ENCODE measurements at places on chromosomes 2 and 18.

DNA sequence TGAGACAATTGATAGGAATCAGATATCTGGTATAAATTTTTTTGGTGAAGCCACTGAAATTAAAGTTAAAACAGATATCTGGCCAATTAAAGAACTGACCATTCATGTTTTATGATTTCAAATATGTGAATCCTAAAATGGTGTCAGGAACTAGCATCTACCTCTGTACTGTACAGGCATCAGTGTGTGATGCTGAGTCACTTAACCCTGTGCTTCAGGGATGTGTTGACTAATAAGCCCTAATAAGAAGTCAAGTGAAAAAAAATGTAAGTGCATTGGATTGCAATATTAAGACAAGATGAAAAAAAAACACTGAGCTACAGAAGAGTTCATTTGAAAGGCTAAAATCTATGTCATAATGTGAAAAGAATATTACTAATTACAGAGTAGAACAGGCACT lies 9.1 kb upstream of the UNC80 start:
- H3K27me3 ChIP-seq, result peaks cover 2% of the 10 kb centered on the region
- no peak for DNase-seq
- H3K4me1 ChIP-seq, result no peaks in the 10 kb centered on the region

DNA sequence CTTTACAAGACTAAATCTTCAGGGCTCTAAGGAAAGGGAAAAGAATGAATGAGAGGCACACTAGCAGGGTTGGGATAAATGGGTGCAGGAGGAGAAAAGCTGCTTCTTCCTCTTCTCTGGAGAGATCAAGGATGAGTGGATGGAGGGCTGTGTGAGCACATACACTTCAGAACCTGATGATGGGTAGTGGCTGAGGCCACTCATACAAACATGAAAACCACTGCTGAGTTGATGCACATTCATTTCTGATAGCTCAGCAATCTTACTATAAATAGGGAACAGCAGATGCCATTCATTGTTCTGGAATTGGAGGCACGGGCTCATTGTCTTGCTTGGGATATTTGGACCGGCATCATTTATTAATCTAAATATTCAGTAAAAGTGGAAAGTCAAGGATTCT lies 152.4 kb upstream of the KCTD1 start:
- no peak for DNase-seq
- H3K4me3 ChIP-seq, result no peak overlapping the region
- no peak overlapping the region for H3K27ac ChIP-seq
- H3K36me3 ChIP-seq, result no peaks in the 10 kb centered on the region
- no peaks in the 10 kb centered on the region for H3K4me1 ChIP-seq
- H3K27me3 ChIP-seq, result no peaks in the 10 kb centered on the region

DNA sequence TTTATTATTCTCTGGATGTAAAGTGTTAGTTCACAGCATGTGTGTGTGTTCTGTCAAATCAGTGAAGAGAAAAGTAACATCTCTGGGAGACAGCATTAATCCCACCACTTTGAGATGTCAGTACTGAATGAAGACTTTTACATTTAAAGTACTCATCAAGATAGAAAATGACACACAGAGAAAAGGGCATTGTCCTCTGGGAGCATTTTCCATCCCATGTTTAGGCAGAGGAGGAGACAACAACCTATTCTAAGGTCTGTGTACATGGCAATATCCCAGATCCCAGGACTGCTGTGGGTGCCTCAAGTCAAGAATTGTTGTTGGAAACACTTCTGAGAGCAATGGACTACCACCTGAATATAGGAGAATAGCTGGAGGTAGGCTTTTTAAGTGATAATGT lies 201.5 kb downstream of the PPP1R1C start:
- H3K27me3 ChIP-seq, result peaks cover 5% of the 10 kb centered on the region
- DNase-seq, result no peak
- H3K36me3 ChIP-seq, result no peaks in the 10 kb centered on the region
- no peaks in the 10 kb centered on the region for H3K4me1 ChIP-seq
- H3K4me3 ChIP-seq, result no peak overlapping the region

GRCh38 chr18:35118641-35119040 lies 77.4 kb downstream of the MAPRE2 start:
- DNase-seq, result no peak
- peaks cover 5% of the 10 kb centered on the region for H3K36me3 ChIP-seq
- no peaks in the 10 kb centered on the region for H3K27me3 ChIP-seq
- H3K27ac ChIP-seq, result no peak overlapping the region

GRCh38 chr2:2464094-2464493 lies 133.0 kb upstream of the MYT1L start:
- no peak overlapping the region for H3K4me3 ChIP-seq
- no peak overlapping the region for H3K27ac ChIP-seq
- H3K36me3 ChIP-seq, result no peaks in the 10 kb centered on the region
- H3K27me3 ChIP-seq, result no peaks in the 10 kb centered on the region
- H3K4me1 ChIP-seq, result no peaks in the 10 kb centered on the region

- no peaks in the 10 kb centered on the region for H3K27me3 ChIP-seq
- no peak for DNase-seq
- peaks cover 35% of the 10 kb centered on the region for H3K36me3 ChIP-seq
- H3K27ac ChIP-seq, result no peak overlapping the region
- H3K4me3 ChIP-seq, result no peak overlapping the region
- peaks cover 37% of the 10 kb centered on the region for H3K4me1 ChIP-seq
Measured at GRCh38 chr2:168200930-168201583, 46.3 kb downstream of the STK39 start.

DNA sequence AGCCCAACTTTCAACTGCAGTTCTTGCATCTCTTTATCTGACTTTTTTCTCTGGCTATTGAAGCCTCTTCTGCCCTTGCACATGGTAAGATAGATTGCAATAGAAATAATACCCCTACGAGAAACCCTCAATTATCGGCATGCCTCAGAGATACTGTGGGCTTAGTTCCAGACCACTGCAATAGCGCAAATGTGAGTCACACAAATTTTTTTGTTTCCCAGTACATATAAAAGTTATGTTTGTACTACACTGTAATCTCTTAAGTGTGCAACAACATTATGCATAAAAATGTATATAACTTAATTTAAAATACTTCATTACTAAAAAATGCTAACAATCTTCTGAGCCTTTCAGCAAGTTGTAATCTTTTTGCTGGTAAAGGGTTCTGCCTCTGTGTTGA lies 124.7 kb downstream of the PDE1A start:
- H3K4me1 ChIP-seq, result no peaks in the 10 kb centered on the region
- DNase-seq, result no peak
- no peak overlapping the region for H3K27ac ChIP-seq
- H3K27me3 ChIP-seq, result no peaks in the 10 kb centered on the region

Measured in activated CD4-positive, alpha-beta memory T cell treated with anti-CD3 and anti-CD28 coated beads, Interleukin-2, amount 10 ng/mL, durations not matched to agents 7 days and 5 days (primary cell).